Jurkat, Clone E6-1 (cell line): ENCODE measurements at places on chromosomes 6 and 20.

GRCh38 chr6:168196385-168196860 is 117.4 kb upstream of the FRMD1 start:
- DNase-seq = no peak

DNA sequence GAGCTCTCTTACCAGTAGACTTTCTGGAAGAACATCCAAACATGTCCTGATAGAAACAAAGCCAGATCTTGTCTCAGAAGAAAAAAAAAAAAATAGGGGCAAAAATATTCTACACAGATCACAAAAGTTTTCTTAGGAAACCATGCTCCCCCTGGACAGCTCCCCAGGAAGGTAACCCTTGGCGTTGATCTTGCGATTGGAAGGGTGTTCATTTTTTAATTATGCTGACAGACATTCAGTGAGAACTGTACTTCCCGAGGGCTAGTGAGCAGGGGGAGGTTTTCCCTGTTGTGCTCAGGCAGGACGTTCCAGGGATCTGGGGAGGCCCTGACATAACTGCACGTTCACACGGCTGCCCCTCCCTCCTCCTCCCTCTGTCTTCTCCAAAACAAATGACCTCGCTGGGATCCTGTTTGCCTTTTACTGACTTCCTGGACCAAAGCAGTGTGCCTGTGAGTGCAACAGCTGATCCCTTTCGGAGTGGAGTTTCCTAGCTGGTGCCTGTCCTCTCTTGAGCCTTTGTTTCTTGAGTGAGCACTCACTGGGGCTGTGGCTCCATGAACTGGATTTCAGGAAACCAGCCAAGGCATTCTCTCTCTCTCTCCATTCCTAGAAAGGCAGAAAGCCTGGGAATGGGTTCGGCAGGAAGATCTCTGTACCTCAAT is 46.7 kb downstream of the MARCKS start:
- DNase-seq = no peak

- no peak for DNase-seq
These were observed 48.9 kb downstream of the SNX14 start for GRCh38 chr6:85544776-85545175.

- no peak for DNase-seq
These were observed 38.3 kb upstream of the MYLK2 start for GRCh38 chr20:31780839-31781238.

GRCh38 chr6:2999618-3000557 is at the start of gene NQO2:
Gene NQO2 (plus strand): TSS chr6:2999894. CDS start chr6:3006553, 6,659 bp downstream.
- peak; percentile 53 for DNase-seq

DNA sequence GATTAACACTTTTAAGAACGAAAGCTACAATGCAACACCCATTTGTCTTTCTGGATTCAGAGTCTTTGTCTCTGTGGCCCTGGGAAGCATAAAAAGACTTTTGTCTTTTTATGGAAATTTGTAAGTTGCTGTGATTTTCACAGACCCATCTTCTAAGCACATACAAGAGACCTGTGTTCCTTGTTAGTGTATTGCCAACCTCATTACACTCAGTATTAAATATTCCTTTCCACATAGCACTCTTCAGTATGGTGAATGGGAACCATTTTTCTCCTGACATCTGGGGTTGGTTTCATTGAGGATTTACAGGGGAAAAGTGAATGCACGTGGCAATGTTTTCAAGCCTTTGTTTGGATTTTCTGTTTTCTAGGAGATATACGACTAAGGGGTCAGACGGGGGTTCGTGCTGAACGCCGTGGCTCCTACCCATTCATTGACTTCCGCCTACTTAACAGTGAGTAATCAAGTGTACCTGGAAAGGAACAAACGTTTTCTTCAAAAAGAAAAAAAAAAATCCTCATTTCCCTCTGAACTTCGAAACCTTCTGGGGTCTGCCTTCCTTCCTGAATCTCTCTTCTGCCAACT is 141.7 kb downstream of the MTFR2 start:
- DNase-seq = no peak

- DNase-seq = no peak
These were observed 304.1 kb downstream of the CDH4 start for GRCh38 chr20:61556111-61556510.

DNA sequence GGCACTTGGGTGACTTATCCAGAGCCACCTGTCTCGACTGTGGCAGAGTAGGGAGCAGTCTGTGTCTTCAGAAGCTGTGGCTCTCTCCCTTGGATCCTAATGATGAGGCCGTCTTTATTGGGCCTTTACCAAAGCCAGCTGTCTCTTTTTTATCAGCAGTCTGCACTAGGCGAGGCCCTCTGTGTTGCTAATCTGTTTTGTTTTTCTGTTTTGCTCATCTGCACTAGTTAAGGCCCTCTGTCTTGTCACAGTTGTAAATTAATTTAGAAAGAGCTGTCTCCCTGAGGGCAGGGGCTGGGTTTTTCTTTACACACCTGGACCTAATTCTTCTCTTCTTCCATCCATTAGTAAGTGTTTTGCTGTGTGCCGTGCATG is 45.0 kb downstream of the CDS2 start:
- no peak for DNase-seq

- no peak for DNase-seq
These were observed 12.4 kb upstream of the CDC5L start for GRCh38 chr6:44375071-44375470.

GRCh38 chr6:44738601-44739146 is 351.2 kb downstream of the CDC5L start:
- no peak for DNase-seq

DNA sequence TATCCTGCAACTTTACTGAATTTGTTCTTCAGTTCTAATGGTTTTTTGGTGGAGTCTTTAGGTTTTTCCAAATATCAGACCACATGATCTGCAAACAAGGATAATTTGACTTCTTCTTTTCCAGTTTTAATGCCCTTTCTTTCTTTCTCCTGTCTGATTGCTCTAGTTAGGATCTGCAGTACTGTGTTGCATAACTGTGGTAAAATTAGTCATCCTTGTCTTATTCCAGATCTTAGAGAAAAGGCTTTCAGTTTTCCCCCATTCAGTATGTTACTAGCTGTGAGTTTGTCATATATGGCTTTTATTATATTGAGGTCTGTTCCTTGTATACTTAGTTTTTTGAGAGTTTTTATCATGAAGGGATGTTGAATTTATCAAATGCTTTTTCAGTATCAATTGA is 4.3 kb downstream of the MICA start:
- DNase-seq = no peak

- no peak for DNase-seq
These were observed 197.8 kb downstream of the UST start for GRCh38 chr6:148944608-148945007.

DNA sequence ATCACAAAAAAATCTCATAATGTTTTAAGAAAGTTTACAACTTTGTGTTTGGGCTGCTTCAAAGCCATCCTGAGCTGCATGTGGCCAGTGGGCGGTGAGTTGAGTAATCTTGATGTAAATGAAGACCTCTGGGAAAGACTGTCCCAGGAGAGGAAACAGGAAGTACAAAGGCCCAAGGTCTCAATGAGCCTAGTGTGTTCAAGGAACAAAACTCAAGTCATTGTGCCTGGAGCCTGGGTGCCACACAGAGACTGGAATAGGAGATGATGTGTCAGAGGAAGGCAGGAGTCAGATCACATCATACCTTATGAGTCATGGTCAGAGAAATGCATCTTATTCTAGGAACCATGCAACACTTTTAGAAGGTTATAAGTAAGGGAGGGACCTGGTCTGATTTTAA is 51.5 kb downstream of the COL19A1 start:
- DNase-seq = no peak

DNA sequence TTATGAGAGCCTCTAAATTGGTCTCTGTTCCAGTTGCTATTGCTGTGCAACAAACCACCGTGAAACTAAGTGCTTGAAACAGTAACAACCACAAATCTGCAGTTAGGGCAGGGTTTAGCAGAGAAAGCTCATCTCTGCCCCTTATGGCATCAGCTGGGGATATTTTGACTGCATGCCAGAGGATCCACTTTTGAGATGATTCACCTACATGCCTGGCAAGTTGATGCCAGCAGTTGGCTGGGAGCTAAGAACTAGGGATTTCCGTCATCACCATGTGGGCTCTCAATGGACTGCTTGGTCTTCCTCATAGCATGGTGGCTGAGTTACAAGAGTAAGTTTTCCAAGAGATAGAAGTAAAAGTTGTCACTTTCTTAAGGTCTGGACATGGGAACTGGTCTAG is 35.1 kb downstream of the PLCB4 start:
- DNase-seq = no peak

DNA sequence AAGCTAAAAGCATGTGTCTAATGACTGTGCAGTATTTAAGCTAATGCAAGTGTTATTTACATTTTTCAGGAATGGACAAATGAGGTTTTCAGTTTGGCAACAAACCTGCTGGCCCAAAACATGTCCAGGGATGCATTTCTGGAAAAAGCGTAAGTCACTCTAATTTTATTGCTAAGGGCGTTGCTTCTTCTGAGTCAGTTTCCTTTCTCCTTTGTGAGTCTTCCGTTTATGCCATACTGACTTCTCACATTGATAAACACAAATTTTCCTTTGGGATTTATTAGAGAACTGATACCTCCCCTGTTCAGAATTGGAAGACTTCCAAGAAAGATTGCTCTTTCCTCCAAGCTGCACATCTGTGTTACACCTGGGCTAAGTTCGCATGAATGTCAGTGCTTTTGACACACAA is 422.9 kb upstream of the PLCB4 start:
- no peak for DNase-seq

- DNase-seq = no peak
These were observed 21.2 kb downstream of the KIF16B start for GRCh38 chr20:16552015-16552414.

DNA sequence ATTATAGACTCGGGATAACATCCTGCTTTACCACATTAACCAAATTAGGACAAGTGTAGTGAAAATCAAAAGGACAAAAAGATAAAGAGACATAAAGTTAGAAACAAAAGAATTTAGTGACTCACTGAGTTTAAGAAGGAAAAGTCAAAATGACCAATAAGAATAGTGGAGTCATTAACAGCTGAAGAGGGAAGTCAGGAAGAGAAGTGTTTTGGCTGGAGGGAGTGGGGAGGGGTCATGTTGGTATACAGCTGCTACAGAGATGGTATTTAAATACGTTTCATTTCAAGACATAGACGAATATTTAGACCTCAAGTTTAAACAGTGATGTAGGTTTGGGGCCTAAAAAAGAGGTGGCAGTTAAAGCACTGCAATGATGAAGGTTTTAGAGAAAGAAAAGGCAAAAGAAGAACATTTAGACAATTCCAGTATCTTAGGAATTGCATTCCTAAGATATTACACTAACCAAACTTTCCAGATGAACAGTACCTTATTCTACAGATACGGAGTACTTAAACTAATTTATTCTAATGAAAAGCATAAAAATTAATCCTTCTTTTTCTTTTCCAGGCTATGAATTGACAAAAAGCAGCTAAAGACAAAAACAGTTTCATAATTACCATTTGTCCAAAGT is 10.6 kb downstream of the FKBP5 start:
- DNase-seq = no peak

- no peak for DNase-seq
These were observed 51.5 kb downstream of the PTPRT start for GRCh38 chr20:43138061-43138770.

DNA sequence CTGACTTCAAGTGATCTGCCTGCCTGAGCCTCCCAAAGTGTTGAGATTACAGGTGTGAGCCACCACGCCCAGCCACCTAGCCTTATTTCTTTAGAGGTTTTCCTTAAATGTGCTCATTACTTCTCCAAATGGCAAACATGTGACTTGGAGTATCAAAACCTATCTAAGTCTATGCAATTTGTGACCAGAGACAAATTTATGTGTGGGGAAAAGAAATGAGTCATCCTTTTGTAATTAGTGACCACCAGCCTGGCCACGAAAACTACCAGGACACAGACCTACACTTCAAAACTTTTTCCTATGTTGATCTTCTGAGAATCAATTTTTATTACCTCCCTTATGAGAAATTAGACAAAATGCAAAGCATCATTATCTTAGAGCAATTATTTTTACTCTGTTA is 64.6 kb upstream of the OGFRL1 start:
- DNase-seq = no peak

- no peak for DNase-seq
These were observed 1.1 kb downstream of the L3MBTL1 start for GRCh38 chr20:43508604-43509040.

- DNase-seq = no peak
These were observed 255.4 kb downstream of the GMPR start for GRCh38 chr6:16493802-16494201.

DNA sequence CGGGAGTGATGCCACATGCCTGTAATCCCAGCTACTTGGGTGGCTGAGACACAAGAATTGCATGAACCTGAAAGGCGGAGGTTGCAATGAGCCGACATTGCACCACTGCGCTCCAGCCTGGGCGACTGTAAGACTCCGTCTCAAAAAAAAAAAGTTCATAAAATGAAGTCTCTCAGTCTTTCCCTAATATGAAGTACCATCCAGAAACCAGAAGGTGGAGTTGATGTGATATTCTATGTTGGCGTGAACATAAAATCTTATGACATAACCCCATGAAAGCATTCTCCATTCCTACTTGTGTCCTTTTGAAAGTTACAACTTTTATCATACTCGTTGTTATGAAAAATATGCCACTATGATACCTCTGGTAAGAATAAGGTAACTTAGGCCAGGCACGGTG is 5.7 kb downstream of the SOD2 start:
- no peak for DNase-seq

DNA sequence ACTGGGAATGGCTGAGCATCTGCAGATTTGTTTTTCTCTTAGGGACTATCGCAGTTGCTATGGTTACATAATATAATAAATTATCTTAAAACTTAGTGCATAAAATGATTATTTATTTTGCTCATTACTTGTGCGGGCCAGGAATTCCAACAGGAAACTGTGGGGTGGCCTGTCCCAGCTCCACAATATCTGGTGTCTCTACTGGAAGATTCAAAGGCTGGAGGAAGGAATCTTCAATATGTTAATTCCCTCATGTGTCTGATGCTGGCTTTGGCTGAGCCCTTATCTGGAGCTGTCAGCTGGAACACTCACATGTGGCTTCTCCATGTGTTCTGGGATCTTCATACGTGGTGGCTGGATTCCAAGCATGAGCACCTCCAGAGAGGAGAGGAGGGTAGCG is 23.9 kb upstream of the B3GAT2 start:
- no peak for DNase-seq

DNA sequence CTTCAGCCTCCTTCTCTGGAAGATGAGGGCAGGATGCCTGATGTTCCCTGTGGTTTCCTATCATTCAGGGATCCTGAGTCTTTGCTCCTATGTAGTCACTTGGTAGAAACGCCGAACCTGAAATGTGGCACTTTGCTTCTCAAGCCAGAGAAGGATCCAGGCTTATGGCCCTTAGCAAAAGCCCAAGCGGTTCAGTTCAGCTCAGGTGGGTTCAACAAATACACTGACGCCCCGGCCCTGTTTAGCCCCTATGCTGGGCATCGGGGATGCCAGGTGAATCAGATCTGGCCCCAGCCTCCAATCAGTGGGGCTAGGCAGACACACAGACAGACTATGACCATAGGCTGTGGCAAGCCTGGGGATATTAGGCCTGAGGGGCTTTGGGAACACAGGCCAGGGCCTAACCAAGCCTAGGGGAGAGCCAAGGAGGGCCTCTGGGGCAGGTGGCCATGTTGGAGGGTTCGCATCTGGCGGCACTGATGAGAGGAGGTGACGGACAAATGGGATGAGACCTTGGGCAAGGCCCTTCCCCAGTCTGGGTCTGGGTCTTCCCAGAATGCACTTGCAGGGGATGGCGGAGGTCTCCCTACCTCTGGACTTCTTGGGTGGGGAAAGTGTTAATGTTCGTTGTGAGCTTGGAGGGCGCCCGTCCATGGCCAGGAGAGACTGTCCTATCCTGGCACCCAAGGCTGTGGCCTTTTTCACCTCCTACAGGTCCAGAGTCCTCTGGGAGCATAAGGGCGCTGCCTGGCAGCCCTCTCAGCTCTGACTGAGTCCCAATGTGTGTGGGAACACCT is 17.6 kb upstream of the SRC start:
- no peak for DNase-seq

GRCh38 chr20:44215125-44215524 is 4.6 kb upstream of the OSER1 start:
- DNase-seq = peak; percentile 68
